ENCODE measurements at places on chromosomes 7 and 10. TPM values are rescaled to one million over a fixed set of nuclear protein-coding genes. Genes with fewer than 3 reads are reported as not detected.

The SEMA4G gene
- 0.53 TPM for total RNA-seq

The PLXDC2 gene
- total RNA-seq: 2.1 TPM

The STAMBPL1 gene
- total RNA-seq: 8.3 TPM

The ABCC2 gene
- total RNA-seq: 0.15 TPM

The COL13A1 gene
- total RNA-seq: 4.0 TPM
